ENCODE measurements at places on chromosomes 7 and 10.

GRCh38 chr10:129274748-129275474, 192.1 kb upstream of the MGMT start:
- DNase-seq = no peak

- DNase-seq = no peak
These were observed 1.1 kb downstream of the EFCAB10 start for GRCh38 chr7:105580022-105580740.

DNA sequence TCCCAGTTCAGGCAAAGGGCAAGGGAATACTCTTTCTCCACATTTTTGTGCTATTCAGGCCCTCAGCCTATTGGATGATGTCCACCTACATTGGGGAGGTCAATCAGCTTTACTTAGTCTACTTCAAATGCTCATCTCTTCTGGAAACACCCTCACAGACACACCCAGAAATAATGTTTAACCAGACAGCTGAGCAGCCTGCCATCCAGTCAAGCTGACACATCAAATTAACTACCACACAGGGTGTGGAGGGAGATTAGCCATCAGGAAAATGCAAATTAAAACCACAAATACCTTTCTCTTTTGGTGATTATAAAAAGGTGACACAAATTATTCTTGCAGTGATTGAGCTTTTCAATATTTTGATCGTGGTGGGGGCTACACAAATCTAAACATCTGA, 74.7 kb upstream of the FZD8 start:
- DNase-seq = no peak

GRCh38 chr7:121182902-121183301, 145.9 kb upstream of the WNT16 start:
- DNase-seq = no peak

DNA sequence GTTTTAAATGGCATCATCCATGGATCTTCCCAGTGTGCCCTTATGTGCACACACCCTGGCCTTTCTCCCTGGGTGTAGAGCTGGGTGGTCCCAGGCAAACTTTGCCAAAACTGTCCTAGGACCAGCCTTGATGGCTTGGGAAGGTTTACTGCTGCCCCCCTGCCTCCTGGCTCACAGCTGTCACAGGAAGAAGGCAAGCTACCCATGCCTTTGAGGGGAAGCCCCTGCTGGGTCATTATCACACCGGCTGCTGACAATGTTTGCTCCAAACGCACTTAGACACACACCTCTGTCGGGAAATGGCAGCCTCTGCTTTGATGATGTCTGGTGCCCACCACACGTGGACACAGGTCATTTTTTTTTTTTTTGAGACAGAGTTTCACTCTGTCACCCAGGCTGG, 25.2 kb upstream of the FIGNL1 start:
- DNase-seq = no peak

DNA sequence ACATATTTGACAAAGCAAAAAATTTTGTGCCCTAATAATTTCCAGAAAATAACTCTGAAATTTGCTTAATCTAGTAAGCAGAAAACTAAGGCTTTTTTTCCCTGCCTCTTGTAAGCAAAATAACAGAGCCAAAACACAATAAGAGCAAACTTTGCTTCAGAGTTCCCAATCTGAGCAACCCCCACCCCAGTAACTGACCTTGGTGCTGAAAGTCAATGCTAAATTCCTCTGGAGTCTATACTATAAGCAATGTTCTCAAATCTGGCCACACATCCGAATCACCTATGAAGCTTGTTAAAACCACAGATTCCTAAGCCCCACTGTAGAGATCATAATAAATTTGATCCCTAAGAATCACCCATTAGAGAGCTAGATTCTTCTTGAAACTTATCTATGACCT, 150.5 kb downstream of the ELAPOR2 start:
- no peak for DNase-seq

- DNase-seq = no peak
These were observed 38.3 kb downstream of the GPRIN2 start for GRCh38 chr10:46518028-46518725.

GRCh38 chr7:16089191-16089590, 332.1 kb downstream of the CRPPA start:
- no peak for DNase-seq

GRCh38 chr7:157355784-157356511, 19.1 kb downstream of the DNAJB6 start:
- DNase-seq = no peak

- DNase-seq = no peak
These were observed 10.8 kb downstream of the PRPS1L1 start for GRCh38 chr7:18016547-18017444.

GRCh38 chr7:82598958-82599357, 155.4 kb upstream of the CACNA2D1 start:
- DNase-seq = no peak

DNA sequence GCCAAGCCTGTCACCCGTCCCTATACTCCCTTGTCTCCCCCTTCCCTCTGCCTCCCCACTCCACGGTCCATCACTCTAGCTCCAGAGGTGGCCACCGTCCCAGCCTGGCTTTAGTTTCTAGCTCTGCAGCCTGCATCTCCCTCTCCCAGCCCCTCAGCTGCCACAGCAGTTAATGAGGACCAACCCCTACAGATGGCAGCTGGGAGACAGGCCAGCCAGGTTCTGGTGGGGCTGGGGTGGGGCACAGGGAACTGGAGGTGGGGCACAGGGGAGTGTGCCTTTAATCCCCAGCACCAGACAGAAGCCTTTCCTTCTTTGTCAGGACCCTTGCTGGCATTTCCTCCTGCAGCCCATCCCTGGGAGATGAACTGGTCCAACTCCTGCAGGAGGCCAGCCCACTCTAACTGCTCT, 21.1 kb downstream of the UNC5B start:
- DNase-seq = no peak

- DNase-seq = no peak
These were observed 150.8 kb downstream of the HERPUD2 start for GRCh38 chr7:35544028-35544742.

GRCh38 chr7:13538669-13539068, 450.8 kb downstream of the ETV1 start:
- no peak for DNase-seq

GRCh38 chr7:7414791-7415603, 120.7 kb downstream of the COL28A1 start:
- DNase-seq = no peak

- no peak for DNase-seq
These were observed 36.0 kb downstream of the ANK3 start for GRCh38 chr10:60353519-60354258.

- DNase-seq = no peak
These were observed 542.5 kb downstream of the GATA3 start for GRCh38 chr10:8596929-8597472.

GRCh38 chr7:130887182-130887956, 153.4 kb upstream of the KLF14 start:
- no peak for DNase-seq

DNA sequence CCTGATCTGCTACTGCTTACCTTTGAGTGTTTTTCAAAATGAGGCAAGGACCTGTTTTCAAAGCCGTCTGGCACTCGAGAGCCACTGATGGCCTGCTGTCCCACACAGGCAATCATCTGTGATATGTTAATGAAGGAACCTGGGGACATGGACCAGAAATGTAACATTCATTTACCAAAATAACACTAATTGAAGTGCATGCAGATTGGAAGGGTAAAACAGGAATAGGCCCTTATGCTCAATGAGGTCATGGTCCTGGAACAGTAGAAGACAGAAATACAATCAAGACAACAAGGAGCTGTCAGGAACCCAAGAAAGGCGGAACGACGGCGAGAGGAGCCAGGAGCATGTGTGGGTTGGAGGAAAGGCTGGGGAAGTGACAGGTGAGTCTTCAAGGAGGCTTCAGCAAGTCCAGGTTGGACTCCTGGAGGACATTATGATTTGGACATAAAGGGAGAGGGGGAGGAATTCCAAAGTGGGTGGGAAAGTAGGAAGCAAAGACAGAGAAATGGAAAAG, 28.3 kb downstream of the POLR3A start:
- DNase-seq = no peak

DNA sequence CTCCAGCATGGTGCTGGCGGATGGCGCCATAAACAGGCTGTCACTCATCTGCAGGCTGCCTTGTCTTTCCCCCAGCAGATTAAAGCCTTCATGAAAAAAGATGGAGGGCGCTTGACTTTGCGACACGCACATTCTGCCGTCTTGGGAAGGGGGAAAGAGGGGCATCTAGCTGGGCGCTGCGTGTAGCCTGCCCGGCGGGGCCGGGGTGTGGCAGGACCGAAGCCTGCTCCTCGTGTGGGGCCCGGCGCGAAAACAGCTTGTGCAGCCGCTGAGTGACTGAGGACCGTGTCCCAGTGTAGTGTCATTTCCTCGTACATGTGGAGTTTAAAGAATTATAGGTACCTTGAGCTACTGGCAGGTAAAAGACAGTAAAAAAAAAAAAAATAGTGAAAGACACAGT, 97.9 kb downstream of the MGMT start:
- DNase-seq = no peak

- no peak for DNase-seq
These were observed 31.5 kb downstream of the MKRN1 start for GRCh38 chr7:140447841-140448240.

GRCh38 chr7:121113288-121113687, 124.8 kb downstream of the CPED1 start:
- DNase-seq = no peak

DNA sequence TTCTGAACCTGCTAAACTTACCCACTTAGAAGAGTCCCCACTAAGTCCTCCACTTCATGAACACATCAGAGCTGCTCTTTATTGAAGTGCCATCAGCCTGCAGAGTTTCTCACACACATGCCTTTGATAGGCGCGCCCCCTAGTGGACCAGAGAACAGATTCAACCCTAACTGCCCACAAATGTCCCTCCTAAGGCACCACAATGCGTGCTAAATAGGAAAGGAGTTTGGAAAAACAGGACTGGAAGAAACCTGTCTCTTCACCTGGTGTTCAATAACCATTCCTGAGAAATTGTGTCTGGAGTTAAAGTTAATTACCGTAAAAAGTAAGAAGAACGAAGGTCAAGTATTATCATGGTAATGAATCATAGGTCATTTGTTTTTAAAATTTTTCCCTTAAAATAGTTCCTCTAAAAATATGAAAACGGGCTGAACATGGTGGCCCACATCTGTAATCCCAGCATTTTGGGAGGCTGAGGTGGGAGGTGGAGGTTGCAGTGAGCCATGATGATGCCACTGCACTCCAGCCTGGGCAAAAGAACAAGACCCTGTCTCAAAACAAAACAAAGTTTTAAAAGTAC, 249.7 kb downstream of the ELMO1 start:
- DNase-seq = peak; percentile 71

- no peak for DNase-seq
These were observed 6.5 kb upstream of the RNF32 start for GRCh38 chr7:156634117-156634516.

GRCh38 chr7:127874951-127875608, 156.2 kb downstream of the LRRC4 start:
- no peak for DNase-seq

- DNase-seq = peak; percentile 24
These were observed 18.5 kb upstream of the C10orf67 start for GRCh38 chr10:23362879-23363792.

DNA sequence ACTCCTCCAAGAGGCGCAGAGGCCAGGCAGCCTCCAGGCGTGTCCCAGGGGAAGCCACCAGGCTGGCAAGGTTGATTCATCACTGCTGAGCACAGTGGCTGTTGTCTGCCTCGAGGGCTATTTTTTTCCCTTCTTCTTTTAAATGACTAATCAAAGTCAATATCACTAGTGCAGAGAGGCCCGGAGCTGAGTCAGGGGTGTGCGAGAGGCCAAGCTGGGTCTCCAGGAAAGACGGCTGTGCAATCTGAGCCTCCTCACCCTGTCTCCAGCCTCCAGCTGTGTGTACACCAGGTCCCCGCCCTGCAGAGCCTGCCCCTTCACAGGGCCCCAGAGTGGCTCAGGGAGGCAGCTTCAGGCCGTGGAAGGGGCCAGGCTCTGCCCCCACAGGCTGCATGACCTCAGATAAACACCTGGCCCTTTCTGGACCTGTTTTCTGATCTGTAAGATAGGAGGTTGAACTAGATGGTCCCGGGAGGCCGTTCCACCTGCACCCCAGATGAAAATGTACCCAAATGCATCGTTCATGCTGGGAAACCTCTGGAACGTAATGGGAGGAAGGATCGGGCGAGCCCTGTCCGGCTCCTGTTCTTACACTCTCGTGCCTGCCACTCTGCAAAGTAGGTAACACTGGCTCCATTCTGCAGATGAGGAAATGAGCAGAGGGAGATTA, 3.7 kb downstream of the STX1A start:
- DNase-seq = no peak

- no peak for DNase-seq
These were observed 18.7 kb downstream of the MPP7 start for GRCh38 chr10:28284126-28284525.

- DNase-seq = no peak
These were observed 3.5 kb upstream of the AKR1B1 start for GRCh38 chr7:134462337-134462925.

DNA sequence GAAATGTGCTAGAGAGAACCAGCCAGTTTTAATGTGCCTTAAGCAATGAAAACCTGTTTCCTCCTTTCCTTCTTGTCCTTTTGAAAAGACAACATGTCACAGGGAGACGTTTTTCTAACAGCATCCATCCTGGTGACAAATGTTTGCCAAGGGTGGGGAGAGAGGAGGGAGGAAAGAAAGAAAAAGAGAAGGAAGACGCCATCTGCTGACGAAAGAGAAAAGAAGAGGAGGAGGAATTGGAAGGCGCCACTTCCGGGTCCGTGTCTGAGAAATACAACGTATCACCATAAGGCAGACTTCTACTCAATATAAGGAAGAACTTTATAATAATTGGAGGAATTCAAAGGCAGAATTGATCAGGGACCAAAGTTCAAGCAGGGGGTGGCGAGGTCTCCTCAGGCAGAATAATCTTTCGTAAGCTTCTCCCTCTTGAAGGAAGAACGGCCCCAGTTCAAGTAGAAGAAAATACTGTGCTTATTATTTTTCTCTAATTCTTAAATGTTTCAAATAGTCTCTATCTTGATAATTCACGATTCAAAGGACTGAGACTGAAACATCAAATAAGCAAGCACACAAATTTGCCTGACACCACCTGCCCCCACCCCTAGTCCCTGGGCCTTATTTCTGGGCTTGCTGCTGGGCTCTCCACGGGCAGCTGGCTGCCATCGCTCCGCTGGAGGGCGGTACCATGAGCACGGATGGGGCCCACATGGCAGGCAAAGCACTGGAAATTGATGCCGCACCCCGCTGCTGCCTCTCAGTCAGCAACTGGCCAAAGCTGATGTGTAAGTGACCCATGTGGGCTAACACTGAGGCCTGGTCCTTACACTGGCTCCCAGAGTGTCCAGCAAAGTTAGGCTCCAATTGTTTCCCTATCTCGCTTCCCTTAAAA, 273.7 kb upstream of the KLF14 start:
- peak; percentile 57 for DNase-seq

GRCh38 chr10:113550365-113550764, 2.5 kb upstream of the HABP2 start:
- no peak for DNase-seq

GRCh38 chr7:12296051-12296570, 85.0 kb downstream of the TMEM106B start:
- DNase-seq = no peak

GRCh38 chr7:36312064-36312914, 77.4 kb upstream of the ANLN start:
- peak; percentile 4 for DNase-seq
